Kidney (tissue), 22 donors: ENCODE measurements at places on chromosomes 3 and 15. TPM values are rescaled to one million over a fixed set of nuclear protein-coding genes. Genes with fewer than 3 reads are reported as not detected.

DNA sequence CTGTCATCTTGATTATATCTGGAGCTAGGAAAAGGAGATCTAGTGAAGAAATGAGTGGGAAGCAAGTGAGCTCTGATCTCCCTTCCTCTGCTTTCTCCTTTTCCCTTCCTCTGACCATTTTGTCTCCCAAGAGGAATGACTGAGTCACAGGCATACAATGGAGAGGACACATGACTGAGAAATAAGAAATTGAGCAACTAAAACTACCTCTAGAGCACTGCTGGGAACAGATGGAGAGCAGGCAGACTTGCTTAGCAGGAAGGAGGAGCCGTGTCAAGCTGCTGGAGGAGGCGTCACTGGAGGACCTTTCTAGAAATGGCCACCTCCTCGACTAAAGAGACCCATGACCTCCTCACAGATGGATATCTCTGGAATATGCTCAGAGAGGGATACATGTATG, 66.9 kb upstream of the MYO5C start:
- no peak for DNase-seq

- DNase-seq, result no peak
These were observed 226.6 kb upstream of the IL12A start for GRCh38 chr3:159761848-159762635.

GRCh38 chr3:108292905-108293328, 3.4 kb upstream of the HHLA2 start:
- no peak for DNase-seq

- DNase-seq, result no peak
These were observed 42.9 kb downstream of the CDIN1 start for GRCh38 chr15:36622197-36622795.

- DNase-seq, result no peak
These were observed 28.2 kb downstream of the MYEF2 start for GRCh38 chr15:48149858-48150257.

DNA sequence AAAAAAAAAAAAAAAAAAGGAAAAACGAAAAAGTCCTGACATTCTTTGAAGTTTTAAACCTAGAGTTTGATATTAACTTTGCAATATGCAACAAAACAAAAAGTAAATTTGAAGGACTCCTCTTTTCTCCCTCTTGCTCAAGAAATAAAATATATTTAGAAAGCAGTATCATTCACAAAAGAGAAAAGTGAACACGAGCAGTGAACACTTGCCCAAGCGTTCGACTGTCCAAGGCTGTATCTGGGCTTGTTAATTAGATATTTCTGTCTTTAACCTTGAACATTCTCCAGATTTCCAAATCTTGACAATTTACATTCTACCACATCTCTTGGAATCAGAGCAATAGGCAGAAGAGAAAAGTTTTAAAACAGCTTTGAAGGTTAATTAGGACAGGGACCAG, 357.7 kb downstream of the TIGIT start:
- DNase-seq, result no peak

DNA sequence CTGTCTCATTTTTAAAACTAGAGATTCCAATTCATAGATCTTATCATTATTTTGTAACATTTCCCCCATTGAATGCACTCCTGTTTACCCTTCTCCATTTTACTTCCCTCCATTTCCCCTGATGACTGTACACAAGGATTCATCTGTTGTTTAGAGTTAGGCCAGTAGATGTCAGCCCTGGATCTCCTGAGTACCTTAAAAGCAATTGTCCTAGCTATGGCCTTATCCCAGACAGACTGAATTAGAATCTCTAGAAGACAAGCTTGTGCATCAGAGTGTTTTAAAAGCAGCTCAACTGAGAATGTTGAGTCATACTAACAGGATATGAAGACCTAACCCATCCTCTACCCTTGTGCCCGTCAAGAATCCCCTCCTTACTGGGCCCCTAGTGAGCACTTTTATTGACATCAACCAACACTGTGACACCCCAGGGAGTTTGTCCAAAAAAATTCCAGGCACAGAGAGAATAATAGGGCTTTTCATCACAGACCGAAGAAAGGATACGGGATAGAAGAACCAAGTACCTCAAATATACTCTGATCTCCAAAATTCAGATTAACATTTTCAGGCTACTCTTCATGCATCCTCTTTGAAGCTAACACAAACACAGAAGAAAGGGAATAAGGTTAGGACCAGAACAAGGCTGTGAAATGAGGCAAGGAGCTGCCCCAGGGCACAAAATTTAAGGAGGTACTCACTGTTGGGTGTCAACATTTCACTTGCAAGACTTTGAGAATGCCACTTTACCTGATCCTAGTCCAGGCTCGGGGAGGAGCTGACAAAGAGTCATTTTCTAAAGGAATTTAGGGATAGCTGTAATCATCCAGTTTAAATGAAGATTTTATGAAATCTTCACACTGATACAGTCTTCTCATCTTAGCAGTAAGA, 17.1 kb downstream of the ZBED2 start:
- DNase-seq, result peak; percentile 26

CPEB1 gene
- total RNA-seq, result 1.4 TPM

GRCh38 chr15:57962887-57963286, 102.6 kb downstream of the ALDH1A2 start:
- DNase-seq, result no peak

NT5DC2 gene
- total RNA-seq, result 47.3 TPM

GRCh38 chr3:50585919-50586762, 16.8 kb downstream of the HEMK1 start:
- DNase-seq, result no peak

GRCh38 chr3:173841334-173841733, 443.8 kb downstream of the NLGN1 start:
- no peak for DNase-seq

DNA sequence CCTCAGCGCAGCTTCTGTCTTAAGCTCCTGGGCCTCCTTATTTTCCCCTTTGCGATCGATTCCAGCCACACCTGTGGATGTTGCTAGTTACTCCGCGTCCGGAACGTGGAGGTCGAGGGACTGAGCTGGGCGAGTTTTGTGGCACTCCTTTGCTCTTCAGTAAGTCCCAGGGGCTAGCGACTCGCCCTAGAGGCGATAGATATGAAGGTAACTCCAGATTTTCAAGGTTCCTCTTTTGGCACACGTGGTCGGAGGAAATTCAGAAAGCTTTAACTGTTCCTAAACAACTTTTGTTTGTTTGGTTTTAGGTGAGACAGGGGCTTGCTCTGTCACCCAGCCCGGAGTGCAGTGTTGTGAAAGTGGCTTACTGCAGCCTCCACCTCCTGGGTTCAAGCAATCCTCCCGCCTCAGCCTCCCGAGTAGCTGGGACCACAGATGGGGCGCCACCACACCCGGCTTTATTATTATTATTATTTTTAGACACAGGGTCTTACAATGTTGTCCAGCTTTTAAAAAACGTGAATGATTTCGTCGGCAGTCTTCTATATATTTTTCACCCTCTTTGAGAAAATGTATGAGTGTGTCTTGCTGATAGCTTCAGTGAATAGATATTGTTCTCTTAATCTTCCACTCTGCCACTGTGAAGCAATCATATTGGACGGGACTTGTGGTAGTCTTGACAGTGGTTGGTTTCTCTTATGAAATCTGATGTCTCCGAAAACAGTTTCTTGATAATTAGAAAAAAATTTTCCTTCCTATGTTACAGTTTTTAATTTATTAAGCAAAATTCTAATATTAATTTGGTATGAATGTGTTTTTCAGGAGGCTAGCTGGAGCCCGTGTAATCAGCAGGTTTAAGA, 785 bp downstream of the MFSD1 start:
- DNase-seq, result no peak

LRRC31 gene
- total RNA-seq, result 0.76 TPM

PLAAT1 gene
- 0.72 TPM for total RNA-seq

DNA sequence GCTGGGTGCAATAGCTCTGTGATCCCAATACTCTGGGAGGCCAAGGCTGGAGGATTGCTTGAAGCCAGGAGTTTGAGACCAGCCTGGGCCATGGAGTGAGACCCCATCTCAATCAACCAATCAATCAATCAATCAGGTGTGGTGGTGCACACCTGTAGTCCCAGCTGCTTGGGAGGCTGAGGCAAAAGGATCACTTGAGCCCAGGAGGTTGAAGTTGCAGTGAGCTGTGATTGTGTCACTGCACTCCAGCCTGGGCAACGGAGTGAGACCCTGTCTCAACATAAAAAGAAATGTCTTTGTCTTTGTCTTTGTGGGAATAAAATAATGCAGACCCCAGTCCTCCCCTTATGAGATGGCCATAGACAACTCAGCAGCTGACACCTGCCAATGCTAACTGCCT, 34.9 kb upstream of the TLE3 start:
- no peak for DNase-seq

RASGRP1 gene
- 12.5 TPM for total RNA-seq

ARRDC4 gene
- total RNA-seq, result 48.7 TPM

- DNase-seq, result no peak
These were observed 226.2 kb upstream of the TP63 start for GRCh38 chr3:189404797-189405484.

DNA sequence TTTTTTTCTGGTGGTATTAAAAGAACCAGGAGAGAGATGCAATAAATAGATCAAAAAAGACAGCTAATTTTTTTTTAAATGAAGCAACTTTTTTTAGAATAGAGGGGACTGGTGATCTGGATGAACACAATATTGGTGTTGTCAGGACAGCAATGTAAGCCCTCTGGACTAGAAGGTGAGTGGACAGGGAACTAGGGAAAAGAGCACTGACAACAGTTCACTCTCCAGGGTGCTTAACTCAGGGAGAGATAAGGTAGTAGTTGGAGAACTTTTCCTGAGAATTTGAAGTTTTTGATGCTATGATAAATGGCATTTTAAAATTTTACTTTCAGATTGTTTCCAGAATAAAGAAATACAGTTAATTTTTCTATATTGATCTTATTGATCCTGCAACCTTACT, 158.3 kb upstream of the STAC start:
- no peak for DNase-seq

- no peak for DNase-seq
These were observed 6.6 kb upstream of the ITIH3 start for GRCh38 chr3:52787672-52788625.

- no peak for DNase-seq
These were observed 41.6 kb upstream of the STRIT1 start for GRCh38 chr3:155334914-155335723.

DNA sequence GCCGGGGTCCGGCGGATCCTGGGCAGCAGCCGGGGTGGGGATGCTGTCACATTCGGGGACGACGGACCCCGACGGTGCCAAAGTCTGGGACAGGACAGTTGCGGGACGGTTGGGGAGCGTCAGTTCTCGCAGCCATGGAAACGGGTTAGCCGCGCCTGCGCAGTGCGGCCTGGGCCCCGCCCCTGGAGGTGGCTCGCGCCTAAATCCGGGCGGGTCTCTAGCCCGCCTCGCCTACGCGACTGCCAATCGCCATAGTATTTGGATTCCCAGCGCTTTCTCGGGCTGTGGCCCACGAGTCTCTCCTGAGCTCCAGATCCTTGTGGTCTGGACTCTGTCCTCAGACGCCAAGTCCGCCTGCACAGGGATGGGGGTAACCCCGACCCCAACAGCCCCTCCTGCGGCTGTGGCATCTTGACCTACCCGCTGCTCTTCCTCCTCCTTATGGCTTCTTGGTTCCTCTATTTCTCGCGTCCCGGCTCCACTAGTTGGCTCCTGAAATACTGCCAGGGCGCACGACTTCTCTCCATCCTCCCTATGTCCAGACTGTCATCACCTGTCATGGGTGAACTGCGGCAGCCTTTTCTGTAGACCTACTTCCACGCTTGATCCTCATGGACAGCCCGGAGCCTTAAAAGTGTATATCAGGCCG, at the start of gene ZMYND10:
Gene ZMYND10, minus strand, starts transcription at position 147 of the 649 bp plus-strand sequence. CDS start 153 bp downstream, outside the sequence.
- DNase-seq, result peak; percentile 56

DNA sequence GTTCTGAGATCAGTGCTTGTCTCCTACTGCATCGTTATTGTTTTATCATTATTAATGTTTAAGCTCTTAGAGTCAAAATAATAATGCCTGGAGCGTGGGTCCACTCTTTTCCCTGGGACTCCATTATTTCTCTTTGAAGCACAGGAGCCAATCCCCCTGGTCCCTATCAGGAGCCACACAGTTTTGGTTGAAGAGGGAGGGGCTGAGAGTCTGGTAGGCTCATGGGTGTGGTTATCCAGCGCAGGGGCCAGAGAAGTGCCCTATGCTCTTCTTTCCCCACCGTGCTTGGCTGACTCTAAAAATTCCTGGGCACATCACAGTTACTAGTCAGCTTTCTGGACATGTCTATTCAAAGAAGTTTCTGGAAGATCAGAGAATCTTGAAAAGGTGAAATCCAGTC, 121.5 kb downstream of the DNAJB8 start:
- DNase-seq, result no peak

- no peak for DNase-seq
These were observed 13.8 kb upstream of the FAM219B start for GRCh38 chr15:74920456-74920855.

DNA sequence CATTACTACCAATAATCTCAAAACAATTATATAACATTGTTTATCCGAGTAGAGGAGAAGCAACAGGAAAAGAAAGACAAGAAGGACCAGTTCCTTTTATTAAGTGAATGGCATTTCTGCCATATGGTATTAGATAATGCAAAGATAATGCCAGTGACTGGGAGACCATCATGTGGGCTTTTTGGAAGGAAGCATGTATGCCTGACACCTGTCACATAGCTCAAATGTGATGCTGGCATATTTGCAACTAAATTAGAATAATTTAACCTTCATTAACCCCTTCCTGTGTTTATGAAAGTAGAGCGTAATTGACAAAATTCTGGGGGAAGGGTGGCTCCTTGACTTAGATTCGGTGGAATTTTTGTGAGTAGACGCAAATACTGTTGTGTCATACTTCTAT, 733.0 kb downstream of the TUSC7 start:
- no peak for DNase-seq

GRCh38 chr3:53633197-53633787, 138.9 kb downstream of the CACNA1D start:
- peak; percentile 26 for DNase-seq

DNA sequence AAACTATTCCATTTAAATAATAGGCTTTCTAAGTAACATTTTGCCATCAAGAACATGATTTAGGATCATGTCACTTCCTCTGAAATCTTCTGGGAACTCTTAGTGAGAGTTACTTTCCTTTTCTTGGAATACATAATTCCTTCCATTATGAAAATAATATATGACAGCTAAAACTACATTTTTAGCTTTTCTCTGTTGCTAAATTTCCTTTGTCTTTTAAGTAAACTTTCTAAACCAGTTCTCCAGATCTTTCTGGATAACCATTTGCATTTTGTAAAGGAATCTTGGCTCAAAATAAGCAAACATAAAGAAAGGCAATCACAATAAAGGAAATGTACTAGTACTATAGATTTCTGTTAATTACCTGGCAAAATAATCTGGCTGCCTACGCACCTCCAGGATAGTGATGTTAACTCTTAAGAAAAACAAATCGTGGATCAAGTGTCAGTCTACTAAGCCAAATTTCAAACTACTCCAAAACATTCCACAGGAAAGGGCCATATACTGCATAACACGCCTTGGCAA, 165.7 kb downstream of the ZNF385D start:
- DNase-seq, result no peak

LEKR1 gene
- total RNA-seq, result 1.6 TPM

LRRIQ4 gene
- not detected for total RNA-seq

GOLGA6L2 gene
- total RNA-seq, result not detected

GRCh38 chr15:88144921-88145653, 111.5 kb downstream of the NTRK3 start:
- DNase-seq, result no peak

DNA sequence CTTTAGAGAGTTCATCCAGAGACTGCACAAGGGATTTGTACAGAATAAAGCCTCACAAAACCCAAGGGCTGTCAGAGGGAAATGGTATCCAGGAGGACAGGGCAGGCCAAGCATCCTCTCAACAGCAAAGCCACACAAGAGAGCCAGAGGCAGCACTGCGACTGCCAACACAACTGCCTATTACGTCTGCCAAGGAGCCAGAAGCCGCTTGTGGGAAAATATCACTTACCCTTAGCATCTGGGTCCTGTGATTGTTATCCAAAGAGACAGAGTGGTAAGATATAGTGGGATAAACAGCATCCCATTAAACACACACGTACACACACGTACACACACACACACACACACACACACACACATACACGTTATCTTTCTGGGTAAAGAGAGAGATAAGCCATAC, 618.3 kb upstream of the AGTR1 start:
- no peak for DNase-seq
